ENCODE measurements at places on chromosomes 6 and 20. TPM values are rescaled to one million over a fixed set of nuclear protein-coding genes. Genes with fewer than 3 reads are reported as not detected.

The RIMS4 gene
- total RNA-seq, result not detected

The OR2J3 gene
- not detected for total RNA-seq

The ADGB gene
- not detected for total RNA-seq

The DPPA5 gene
- not detected for total RNA-seq

The BPIFB4 gene
- not detected for total RNA-seq

The HLA-DRB5 gene
- total RNA-seq, result 5.1 TPM

The PRL gene
- total RNA-seq, result not detected

The BMP2 gene
- total RNA-seq, result 0.12 TPM

The RBBP9 gene
- 24.3 TPM for total RNA-seq

The AMD1 gene
- 113 TPM for total RNA-seq

The NT5E gene
- total RNA-seq, result 15.2 TPM

Measured in activated CD4-positive, alpha-beta T cell treated with anti-CD3 and anti-CD28 coated beads, Interleukin-2, amount 10 ng/mL, durations not matched to agents 24 days and 14 days (primary cell).